ENCODE measurements at places on chromosomes 1 and 21.

GRCh38 chr1:150621497-150622302, 7.7 kb downstream of the ENSA start:
- DNase-seq = no peak

GRCh38 chr1:204442376-204443259, 31.0 kb upstream of the PPP1R15B start:
- no peak for DNase-seq

DNA sequence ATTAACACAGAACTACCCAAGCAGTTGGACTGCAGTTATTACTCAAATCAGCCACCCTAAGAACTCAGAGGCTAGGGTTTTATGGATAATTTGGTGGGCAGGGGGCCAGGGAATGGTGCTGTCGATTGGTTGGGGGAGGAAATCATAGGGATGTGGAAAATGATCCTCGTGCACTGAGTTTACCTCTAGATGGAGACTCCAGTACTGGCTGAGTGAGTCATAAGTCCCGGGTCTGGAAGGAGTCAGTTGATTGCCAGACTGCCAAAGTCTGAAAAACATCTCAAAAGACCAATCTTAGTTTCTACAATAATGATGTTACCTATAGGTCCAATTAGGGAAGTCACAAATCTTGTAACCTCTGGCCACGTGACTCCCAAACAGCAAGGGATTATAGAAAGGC, 257.5 kb upstream of the PRMT6 start:
- DNase-seq = no peak

- no peak for DNase-seq
These were observed 53.5 kb downstream of the MRPL37 start for GRCh38 chr1:54253480-54253879.

DNA sequence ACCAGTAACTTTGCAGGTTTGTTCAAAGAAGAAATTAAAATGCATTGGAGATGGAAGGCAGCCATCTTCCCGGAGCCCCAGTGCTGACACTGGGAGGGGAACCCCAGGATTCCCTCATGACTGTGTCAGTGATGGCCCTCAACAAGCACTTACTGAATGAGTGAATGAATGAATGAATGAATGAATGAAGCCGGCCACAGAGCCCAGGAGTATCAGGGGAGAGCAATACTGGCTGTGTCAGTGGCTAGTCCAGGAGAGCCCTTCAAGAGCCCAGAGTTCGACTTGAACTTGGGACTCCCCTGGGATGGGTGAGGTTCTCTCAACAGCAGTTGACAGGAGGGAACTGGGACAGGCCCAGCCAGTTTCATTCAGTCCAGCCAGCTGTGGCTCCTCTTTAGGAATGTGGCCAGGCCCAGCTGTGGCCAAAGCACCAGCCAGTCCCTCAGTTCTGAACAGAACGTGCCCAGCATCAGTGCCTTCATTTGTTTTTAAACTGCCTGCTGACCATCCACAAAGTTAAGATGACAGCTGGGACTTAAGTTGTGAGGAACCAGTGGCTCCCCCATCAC, 9.2 kb upstream of the ERG start:
- DNase-seq = no peak

DNA sequence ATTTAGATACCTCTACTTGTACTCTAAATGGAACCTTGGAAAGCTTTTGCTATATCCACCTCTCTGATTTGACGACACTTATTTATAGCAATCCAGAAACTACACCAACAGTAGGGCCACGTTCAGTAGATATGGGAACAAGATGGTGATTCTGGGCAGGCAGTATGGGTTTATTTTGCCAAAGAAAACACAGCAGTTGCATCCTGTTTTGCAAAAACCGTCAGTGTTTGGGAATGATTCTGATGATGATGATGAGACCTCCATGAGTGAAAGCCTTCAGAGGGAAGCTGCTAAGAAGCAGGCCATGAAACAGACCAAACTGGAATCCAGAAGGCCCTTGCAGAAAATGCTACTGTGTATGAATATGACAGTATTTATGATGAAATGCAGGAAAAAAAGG, 41.5 kb upstream of the NEXN start:
- DNase-seq = no peak

DNA sequence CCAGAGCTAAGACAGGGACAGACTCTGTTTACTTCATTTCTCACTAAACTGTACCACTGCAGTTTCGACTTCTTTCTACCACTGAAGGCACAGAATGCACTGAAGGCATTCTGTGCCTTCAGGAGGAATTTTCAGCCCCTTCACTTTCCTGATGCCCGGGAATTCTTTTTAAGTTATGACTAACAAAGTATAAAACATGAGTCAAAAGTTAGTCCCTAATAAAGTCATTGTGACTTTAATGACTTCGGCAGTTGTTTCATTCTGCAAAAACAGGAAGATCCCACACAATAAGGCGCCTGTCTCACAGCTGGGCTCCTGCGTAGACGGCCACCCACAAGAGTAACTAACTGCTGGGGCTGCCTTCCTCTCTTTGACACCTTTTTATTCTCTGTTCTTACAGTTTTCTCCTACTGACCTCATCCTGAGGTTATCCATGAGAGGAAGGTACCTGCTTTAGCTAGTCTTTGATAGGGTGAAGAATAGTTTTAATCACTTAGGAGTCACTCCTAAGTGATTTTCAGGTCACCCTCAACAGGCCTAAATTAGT, 183.9 kb upstream of the SGIP1 start:
- DNase-seq = no peak

DNA sequence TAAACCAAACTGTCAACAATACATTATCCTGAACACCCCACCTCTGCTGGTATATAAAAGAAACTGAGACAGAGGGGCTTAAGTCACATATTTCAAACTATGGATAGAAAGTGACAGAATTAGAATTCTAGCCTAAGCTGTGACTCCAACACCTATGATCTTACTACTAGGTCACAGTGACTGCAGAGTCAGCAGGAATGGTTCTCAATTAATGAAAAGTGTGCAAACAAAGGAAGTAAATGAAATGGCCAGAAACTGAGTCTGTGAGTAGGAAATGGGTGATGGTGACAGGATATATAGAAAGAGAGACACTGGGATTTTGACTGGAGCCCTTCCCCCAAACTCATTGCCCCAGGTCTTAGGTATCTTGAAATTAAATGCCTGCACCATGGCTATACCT, 38.7 kb upstream of the SDC3 start:
- no peak for DNase-seq

GRCh38 chr1:154780541-154780940, 89.5 kb downstream of the KCNN3 start:
- no peak for DNase-seq

- DNase-seq = no peak
These were observed 50.1 kb upstream of the KRTAP19-8 start for GRCh38 chr21:31088474-31088751.

GRCh38 chr1:40930174-40930964, 49.1 kb upstream of the CTPS1 start:
- DNase-seq = no peak

DNA sequence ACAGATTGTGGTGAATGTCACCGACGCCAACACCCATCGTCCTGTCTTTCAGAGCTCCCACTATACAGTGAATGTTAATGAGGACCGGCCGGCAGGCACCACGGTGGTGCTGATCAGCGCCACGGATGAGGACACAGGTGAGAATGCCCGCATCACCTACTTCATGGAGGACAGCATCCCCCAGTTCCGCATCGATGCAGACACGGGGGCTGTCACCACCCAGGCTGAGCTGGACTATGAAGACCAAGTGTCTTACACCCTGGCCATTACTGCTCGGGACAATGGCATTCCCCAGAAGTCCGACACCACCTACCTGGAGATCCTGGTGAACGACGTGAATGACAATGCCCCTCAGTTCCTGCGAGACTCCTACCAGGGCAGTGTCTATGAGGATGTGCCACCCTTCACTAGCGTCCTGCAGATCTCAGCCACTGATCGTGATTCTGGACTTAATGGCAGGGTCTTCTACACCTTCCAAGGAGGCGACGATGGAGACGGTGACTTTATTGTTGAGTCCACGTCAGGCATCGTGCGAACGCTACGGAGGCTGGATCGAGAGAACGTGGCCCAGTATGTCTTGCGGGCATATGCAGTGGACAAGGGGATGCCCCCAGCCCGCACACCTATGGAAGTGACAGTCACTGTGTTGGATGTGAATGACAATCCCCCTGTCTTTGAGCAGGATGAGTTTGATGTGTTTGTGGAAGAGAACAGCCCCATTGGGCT, 3.0 kb downstream of the CELSR2 start:
- DNase-seq = no peak

GRCh38 chr1:162835157-162835899, 25.6 kb downstream of the CCDC190 start:
- no peak for DNase-seq

- no peak for DNase-seq
These were observed 65.4 kb upstream of the SSBP3 start for GRCh38 chr1:54471588-54471987.

DNA sequence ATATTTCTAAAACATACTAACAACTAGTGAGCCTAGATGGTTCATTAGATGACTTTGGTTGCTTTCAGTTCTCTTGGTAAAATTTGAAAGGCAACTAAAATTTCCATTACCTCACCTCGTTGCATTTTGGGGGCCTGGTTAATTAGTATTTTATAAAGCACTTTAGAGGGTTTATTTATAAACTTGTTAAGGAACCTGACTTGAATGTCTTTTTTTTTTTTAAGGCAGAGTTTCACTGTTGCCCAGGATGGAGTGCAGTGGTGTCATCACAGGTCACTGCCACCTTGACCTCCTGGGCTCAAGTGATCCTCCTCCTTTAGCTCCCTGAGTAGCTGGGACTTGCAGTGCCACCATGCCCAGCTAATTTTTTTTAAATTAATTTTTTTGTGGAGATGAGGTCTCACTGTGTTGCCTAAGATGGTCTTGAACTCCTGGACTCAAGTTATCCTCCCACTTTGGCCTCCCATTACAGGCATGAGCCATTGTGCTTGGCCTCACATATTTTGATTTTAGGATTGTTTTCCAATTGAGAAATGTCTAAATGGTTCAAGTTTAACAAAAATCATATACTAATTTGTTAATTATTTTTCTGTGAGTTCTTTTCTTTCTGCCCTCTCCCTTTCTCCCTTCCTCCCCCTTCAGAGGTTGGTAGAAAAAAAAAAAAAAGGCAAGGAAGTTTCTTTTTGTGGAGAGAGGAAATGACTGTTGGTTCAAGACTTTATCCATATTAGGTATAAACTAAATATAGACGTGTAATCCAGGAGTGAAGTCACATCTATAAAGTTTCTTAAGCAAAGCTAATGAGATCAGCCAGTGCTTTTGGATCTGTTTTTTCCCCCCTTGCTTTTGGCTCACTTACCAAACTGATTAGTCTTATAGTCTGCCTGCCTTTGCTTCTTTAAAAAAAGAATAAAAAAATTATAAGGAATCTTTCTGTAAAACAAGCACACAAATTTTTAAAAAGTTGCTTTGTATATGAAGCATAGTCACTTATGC, 24.7 kb downstream of the CLIC4 start:
- DNase-seq = no peak

- no peak for DNase-seq
These were observed 4.8 kb downstream of the PLA2G2F start for GRCh38 chr1:20143734-20144565.

GRCh38 chr1:9561429-9561828, 22.2 kb downstream of the SLC25A33 start:
- DNase-seq = no peak

GRCh38 chr1:240649733-240650721, 38.1 kb upstream of the GREM2 start:
- DNase-seq = no peak

DNA sequence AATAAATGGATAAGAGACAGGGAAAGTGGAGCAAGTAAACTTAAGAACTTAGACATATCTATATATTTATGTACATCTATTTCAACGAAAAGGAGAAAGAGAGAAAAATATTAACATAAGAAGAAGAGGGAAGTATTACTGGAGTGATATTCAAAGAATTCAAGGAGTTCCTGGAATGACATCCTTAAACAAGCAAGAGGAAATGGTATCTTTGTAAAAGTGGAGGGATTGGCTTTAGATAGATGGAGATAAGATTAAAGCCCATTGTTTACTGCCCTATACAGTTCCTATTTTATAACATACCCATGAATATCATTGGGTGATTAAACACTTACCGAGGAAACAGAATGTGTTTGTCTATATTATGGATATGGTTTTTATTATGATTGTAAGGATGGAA, 1036.3 kb downstream of the TTLL7 start:
- DNase-seq = no peak

- DNase-seq = no peak
These were observed 8.8 kb upstream of the TTLL10 start for GRCh38 chr1:1164701-1165451.

DNA sequence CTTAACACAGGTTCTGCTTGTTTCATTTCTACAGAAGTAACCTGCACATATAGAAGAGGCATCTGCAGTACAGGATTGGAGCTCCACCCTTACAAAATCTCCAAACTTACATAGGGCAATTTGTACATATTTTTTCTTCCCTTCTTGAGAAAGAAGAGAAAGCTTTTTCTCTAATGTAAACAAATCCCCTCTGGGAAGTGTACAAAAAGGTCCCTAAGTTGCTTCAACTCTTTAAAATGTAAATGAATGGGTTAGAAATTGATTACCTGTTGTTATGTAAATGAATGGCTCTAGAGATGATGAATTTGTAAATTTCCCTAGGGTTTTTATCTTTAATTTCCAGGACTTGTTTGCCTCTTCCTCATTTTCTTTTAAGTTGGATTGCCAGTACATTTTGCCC, 1183.7 kb downstream of the MRPL39 start:
- no peak for DNase-seq

- no peak for DNase-seq
These were observed 33.0 kb downstream of the LAMC2 start for GRCh38 chr1:183218971-183219615.

DNA sequence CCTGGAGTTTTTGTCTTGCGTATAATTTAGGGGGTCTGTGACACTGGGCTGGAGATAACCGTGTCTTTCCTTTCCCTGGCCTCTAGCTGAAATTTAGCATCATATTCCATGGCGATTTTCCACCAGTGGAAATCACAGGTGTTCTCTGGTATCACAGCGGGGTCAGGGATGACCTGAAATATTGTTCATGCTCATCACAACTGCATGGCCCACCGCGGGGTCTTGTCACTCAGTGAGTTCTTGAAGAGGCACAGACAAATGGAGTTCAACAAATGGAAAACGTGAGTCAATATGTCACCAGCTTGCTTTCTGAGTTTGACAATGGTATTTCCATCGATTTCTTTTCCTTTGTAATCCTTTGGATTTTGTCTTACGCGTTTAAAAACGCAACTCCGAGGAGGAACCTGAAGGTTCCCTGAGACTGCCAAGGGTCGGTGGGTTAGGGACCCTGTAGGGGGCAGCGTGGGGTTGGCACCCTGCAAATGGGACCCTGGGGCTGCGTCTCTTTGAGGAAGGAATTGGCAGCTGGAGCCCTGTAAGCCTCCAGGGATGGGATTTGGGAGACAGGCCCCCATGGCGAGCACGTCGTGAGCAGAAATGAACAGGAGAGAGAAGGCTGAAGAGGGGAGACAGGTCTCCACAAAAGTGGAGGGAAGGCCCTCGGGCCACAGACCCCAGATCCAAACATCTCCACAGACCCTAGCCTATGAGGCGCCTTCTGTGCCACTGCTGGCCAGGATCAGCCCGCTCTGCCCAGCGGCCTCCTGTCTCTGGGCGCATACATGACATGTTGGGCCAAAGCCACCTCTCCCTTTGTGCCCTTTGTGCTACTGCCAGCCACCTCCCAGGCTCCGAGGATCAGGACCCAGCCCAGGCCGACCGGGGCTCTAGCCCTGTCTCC, 32.1 kb upstream of the RUNX3 start:
- DNase-seq = no peak

- DNase-seq = no peak
These were observed 11.1 kb upstream of the TNFRSF14 start for GRCh38 chr1:2544875-2545640.

GRCh38 chr1:156747742-156748669, 3.5 kb downstream of the HDGF start:
- DNase-seq = no peak
